ENCODE measurements at places on chromosomes 5 and 9.

- DNase-seq, result peak; percentile 93
These were observed at the start of the genes AP3S1 and ATG12 for GRCh38 chr5:115841382-115842088. Gene AP3S1, plus strand, starts transcription at chr5:115841935. Its CDS starts 103 bp downstream, at chr5:115842038. Gene ATG12, minus strand, starts transcription at chr5:115841565. Its CDS starts 13 bp downstream, at chr5:115841552.

GRCh38 chr5:95907067-95907705 lies 54.5 kb downstream of the ELL2 start:
- no peak for DNase-seq

GRCh38 chr5:40754381-40755092 lies 1.2 kb downstream of the TTC33 start:
- peak; percentile 51 for DNase-seq

GRCh38 chr5:158485047-158485446 lies 614.7 kb downstream of the EBF1 start:
- no peak for DNase-seq

DNA sequence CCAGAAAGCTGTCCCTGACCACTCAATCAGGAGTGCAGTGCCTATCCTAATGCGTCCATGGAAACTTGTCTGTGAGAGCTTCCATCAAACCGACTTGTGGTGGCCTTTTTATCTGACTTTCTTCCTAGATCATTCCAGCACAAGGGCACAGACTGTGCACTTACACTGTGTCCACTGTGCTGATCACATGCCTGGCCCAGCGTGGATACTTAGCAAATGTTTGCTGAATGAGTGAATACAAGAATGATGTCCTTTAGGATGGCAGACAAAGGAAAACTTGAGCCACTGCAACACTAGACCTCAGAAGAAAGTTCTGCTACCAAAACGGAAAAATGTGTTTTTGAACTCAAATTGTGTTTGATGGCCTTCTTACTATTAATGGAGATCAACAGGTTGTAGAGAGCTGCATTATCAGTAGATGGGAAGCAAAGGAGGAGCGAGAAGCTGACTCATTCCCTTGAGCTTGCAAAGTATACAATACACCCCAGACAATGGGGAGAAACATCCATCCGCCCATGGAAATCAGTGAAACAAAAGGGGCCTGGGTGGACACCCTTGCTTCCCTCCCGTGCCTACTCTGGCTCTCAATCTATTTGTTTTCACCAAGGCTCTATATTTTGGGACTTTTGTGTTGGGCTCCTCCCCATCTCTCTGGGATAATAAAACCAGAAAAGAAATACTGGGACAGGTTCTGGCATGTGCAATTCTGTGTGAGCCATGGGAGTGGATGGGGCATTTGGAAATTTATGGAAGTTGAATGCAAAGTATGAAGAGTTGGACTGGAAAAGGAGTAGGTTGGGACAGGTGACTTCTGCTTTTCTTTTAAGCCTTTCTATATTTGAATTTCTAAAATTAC lies 76.2 kb upstream of the ZFAND5 start:
- DNase-seq, result no peak

DNA sequence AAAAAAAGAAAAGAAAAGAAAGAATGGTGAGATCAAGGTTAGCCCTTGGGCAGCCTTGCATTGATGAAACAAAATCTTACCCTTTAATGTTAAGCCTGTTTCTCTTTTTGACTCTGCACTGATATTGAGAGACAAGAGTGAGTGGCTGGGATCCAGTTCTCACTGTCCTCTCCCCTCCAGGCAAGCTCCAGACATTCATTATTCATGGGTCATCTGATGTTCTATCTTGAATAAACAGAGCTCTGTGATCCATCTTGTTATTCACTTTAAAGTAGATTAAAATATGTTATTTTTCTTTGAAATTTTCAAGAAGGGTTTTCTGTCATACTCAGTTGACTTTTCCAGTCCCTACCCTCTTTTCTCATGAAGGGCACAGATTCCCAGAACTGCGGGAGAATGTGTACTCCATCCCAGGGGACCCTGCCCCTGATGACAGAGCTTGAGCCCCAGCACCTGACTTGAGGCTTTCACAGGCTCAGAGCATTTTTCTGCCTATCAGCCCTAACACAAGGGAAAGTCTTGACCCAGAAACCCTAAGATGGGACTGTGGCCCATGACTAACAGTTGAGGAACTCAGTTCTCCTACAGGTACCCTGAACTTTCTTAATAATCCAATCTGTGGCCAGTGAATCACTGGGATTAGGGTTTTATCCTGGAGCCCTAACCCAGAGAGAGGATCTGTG lies 24.1 kb downstream of the ACTL7B start:
- no peak for DNase-seq

GRCh38 chr5:73264631-73265030 lies 91.6 kb downstream of the TMEM174 start:
- no peak for DNase-seq

GRCh38 chr5:167822241-167822640 lies 469.2 kb upstream of the WWC1 start:
- no peak for DNase-seq

- peak; percentile 54 for DNase-seq
These were observed 13.0 kb downstream of the SLC4A9 start for GRCh38 chr5:140372971-140373487.
